NCI-H1105 (cell line): ENCODE measurements at places on chromosomes 13 and 19.
A peak's percentile ranks its signal among the peaks of the same experiment; 100 is the strongest.

- DNase-seq: no peak
Measured at GRCh38 chr13:58950911-58951310, 1212.8 kb downstream of the DIAPH3 start.

DNA sequence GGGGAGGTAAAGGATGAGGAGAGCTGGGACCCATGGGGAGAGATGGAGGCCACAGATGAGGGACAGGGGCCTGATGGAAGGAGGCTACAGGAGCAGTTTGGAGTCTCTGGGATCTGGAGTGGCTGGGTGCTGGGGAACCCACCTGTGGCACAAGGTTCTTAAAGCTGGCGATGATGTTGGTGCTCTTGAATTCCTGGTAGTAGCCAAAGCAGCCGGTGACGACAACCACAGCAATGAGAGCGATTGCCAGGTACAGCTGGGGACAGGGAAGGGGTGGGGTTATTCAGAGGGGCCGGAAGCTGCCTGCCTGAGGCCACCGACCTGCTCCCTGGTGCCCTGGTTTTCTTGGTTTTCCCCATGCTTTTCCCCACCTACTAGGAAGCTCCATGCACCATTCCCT lies 2.8 kb downstream of the ATP4A start:
- no peak for DNase-seq

DNA sequence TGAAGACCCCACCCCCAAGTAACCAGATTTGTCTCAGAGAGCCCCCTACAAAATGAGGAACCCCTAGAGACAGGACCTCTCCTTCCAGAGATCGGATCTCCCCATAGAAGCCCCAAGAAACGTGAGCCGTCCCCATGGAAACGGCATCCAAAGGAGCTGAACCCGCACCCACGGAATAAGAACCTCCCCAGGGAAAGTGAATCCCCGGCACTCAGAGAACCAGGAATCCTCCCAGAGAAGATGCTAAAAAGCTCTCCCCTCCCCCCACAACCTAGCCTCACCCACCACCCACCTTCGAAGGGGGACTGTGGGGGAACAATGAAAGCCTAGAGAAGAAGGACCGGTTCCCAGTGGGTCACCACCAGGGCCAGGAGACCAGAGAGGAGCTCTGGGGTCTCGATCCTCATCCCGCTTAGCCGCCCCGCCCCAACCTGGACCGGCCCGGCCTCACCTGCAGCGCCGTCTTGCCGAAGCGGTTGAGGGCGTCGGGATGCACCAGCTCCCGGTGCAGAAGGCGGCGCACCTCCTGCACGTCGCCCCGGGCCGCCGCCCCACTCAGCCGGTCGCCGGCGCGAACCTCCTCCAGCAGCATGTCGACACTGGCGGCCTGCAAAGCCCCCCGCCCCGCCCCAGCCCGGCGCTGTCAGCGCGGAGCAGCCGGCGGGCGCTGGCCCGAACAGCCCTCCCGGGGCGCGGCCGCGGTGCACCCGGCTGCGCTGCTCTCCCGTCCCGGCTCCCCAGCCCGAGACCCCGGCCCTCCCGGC lies 535 bp downstream of the CDKN2D start:
- DNase-seq: peak; percentile 67

- peak; percentile 26 for DNase-seq
Measured at GRCh38 chr19:18000915-18001776, 6.8 kb upstream of the ARRDC2 start.

DNA sequence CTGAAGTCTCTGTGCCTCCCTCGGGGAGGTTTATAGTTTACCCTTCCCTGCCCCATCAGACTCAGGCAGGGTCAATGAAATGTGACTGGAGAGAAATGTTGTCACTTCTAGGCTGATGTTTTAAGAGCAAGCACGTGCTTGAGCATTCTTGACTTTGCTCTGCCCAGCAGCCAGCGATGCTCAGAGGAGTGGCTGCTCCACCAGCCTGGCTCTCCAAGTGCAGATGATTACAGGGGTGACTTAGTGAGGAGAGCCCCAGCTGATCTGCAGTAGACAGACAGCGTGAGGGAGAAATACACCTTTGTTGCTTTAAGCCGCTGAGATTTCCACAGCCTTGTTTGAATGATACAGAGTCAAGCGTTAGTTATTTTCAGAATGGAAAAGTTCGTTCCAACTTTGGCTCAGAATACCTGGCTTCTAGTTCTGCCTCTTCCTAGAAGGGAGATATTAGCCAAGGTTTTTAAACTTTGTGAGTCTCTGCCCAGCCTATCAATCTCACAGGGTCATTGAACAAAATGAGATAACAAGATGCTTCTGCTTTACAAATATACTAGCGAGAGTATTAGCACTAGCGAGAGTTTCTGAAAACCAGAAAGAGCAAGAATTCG lies 143.6 kb downstream of the OXGR1 start:
- no peak for DNase-seq

DNA sequence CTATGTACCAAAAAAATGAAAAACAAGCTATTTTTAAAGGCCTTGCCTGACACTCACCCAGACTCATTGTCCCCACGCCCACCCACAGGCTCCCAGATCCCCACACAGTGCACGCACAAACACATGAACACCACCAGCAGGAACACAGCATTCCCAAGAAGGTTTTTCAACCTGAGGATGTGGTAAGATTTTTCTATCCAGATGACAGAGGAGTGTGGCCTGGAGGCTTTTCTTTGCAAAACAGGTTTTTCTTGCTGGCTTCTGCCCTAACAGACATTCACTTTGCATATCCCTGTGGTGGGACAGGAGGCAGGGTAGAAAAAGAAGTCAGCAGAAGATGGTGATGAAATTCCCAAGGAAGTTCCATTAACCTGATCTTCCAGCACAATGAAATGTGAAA lies 97.8 kb downstream of the KLF12 start:
- no peak for DNase-seq

GRCh38 chr13:50909605-50910484 lies at the start of gene RNASEH2B:
RNASEH2B (plus strand) TSS chr13:50909791; CDS start chr13:50910077, 286 bp downstream.
- peak; percentile 67 for DNase-seq

DNA sequence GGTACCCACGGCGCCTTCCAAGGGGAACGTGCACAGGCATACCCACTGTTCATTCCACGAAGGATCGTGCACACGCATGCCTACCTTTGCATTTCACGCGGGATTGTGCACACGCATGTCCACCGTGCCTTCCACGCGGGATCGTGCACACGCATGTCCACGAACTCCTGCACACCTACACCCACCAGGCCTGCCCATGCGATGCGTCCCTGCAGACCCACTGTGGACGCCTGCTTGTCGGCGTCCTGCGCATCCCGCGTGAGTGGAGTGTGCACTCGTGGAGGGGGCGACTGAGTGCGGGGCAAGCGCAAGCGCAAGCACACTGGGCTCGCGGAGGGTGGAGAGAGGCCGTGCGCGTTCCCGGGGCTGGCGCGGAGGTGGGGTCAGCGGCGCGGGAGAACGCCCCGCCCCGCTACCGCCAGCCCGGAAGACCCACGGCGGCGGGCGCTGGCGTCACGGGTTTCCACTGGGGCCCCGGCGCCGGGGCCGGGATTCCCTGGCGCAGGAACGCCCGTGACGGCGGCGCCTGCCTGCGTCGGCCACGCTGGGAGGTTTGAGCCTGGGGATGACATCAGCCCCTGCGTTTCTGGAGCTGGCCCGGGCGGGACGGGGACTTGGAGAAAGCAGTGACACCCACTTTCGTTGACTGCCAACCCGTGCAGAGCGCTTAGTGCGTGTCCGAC lies 18.7 kb downstream of the GADD45B start:
- DNase-seq: no peak

DNA sequence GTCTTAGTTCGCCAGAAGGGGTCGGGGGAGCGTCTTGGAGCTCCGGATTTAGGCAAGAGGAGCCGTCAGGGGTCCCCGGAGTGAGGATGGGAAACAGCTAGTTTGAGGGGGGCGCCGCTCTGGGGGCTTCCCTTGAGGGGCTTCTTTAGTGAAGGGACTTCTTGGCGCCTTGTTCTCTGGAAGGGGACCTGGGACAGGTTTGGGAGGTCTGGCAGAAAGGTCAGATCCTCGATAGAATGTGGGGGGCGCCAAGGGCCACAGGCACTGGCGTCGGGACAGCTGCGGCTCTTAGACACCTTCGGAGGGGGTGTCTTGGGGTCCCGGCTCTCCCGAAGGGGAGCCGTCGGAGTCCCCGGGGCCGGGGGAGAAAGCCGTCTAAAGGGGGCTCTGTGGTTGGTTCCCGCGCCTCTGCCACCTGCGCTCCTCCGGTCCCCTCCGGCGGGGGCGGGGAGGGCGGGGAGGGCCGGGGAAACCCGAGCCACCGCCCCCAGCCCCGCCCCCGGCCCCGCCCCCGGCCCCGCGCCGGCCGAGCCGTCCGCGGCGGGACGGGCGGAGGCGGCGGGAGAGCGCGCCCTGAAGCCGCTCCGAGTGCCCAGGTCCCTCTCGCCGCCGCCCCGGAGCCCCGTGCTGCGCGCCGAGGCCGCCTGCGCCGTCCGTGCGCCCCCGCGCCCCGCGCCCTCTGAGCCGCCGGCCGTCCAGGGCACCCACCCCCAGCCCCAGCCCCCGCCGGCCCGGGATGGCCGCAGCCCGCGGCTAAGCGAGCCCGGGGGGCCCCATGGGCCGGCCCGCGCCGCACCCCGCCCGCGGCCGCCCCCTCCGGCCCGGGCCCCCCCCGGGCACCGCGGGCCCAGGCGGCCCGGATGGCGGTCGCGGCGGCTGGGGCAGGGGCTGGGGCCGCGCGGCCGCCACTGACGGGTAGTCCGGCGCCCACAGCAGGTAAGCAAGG lies at the start of gene NRTN:
NRTN (plus strand) TSS at position 552 of the 946 bp plus-strand sequence. CDS start 19,099 bp downstream, outside the sequence.
- peak; percentile 47 for DNase-seq

- no peak for DNase-seq
Measured at GRCh38 chr13:112679381-112679780, 10.5 kb upstream of the ATP11A start.

DNA sequence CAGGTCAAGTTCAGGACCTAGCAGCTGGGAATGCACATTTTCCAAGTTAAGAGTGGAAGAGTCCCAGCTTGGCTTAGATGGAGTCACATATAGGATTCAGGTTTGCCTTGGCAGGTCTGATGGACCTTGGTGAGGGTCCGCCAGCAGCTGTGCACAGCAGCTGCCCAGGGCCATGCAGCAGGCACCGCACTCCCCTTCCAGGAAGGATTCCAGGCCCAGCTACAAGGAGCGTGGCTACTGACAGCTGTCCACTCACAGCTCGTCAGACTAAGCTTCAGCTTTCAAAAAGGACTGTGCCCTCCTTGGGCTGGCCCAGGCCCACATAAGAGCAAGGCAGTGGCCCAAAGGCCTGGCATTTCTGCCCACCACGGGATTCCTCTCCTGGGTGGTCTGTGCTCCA lies 68.4 kb downstream of the ALOX5AP start:
- DNase-seq: no peak

GRCh38 chr19:48113190-48113917 lies 2.7 kb upstream of the PLA2G4C start:
- DNase-seq: no peak

GRCh38 chr19:6070207-6070681 lies 40.1 kb downstream of the RFX2 start:
- no peak for DNase-seq

DNA sequence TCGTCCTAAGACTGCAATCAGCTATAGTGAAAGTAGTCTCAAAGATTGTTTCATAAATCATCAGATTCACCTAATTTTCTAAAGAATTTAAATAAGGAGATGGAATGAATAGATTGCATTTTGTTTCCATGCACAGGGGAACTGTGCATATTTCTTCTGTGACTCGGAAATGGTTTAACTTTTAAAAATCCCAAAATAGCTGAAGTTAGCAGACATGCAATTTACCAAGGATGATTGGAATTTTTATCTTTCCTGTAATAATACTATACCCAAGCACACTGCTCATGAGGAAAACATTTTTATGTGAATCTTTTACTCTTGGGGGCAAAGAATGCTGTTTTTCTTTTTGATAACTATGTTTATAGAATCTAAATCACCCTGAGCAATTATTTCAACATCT lies 15.0 kb upstream of the LMO7 start:
- DNase-seq: no peak

DNA sequence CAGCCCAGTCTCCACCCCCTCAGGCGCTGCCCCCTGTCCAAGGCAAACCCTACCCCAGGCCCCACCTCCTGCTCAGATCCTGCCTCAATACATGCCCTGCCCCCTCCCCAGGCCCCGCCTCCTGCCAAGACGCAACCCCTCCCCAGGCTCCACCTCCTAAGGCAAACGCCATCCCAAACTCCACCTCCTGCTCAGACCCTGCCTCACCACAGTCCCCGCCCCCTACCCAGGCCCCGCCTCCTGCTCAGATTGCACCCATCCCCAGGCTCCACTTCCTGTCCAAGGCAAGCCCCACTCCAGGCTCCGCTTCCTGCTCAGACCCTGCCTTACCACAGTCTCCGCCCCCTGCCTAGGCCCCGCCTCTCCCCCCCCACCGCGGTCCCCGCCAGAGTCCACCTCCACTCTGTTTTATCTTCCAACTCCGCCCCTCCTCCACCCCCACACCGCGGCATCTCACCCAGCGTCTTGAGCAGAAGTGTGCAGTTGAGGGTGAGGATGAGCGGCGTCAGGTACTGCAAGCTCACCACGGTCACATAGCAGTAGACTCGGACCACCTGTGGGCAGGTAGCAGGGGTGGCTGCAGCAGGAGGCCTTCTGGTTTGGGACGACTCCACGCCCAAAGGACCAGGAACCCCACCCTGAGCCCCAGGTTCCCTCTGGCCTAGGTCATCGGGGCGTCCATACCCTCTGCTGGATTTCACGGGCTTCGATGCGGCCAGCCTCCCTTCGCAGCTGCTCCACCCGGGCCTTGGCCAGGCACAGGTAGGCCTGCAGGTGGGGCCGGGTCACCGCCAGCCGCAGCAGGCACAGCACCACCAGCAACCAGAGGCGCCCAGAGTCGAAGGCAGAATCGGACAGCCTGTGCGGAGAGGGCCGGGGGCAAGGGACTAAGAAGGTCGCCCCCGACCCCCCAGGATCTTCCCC lies 17.7 kb downstream of the TMEM161A start:
- DNase-seq: no peak

- DNase-seq: no peak
Measured at GRCh38 chr13:39976481-39976880, 321.0 kb downstream of the COG6 start.

- no peak for DNase-seq
Measured at GRCh38 chr13:97321101-97321500, 99.0 kb downstream of the MBNL2 start.

DNA sequence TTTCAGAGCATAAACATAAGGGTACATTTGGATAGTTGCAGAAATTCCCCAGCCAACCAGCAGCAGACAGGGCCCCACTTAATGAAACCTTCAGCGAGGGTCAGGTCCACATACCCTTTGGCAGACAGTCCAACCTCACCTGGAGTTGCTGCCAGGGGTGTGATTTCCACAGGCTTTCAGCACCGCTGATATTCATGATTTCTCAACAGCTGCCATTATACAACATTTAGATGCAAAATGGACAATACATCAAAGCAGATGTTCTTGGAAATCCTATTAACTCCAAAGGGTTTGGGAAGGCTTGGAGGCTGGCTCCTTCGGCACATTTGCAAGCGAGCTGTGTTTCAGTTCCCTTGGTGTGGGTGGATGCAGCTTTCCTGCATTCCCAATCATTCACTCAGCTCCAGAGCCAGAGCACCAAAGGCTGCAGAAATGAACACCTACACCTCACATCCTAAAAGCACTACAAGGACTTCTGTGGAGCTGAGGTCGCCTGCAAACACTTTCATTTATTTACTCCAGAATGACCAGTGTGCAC lies 147.2 kb upstream of the VSTM2B start:
- no peak for DNase-seq
